Fibroblast of skin of right biceps (primary cell): ENCODE measurements at places on chromosomes 2 and 18.
A peak's percentile ranks its signal among the peaks of the same experiment; 100 is the strongest.

GRCh38 chr2:10760794-10761504 lies 39.5 kb downstream of the ATP6V1C2 start:
- DNase-seq, result no peak

GRCh38 chr2:124027182-124027581 lies 2.1 kb downstream of the CNTNAP5 start:
- peak; percentile 48 for DNase-seq

GRCh38 chr18:46756559-46757201 lies at the start of gene ST8SIA5:
Gene ST8SIA5 (minus strand): TSS chr18:46757053. CDS start chr18:46756508, 545 bp downstream.
- no peak for DNase-seq

GRCh38 chr2:112142525-112143078 lies 4.4 kb downstream of the FBLN7 start:
- no peak for DNase-seq

DNA sequence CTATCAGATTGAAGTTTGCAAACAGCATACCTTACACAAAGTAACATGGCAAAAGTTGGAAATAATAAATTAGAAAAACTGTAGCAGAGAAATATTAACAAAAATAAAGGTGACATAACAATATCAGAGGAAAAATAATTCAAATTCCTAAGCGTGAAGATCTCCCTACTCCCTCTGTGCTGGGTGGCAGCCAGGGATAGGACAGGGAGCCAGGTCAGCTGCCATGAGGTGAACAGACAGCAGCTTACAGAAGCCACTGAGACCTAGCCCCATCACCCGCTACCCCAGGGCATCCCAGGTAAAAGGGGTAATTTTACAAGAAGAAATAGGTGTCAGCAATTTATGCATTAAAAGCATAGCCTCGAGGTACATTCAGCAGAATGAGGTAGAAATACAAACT lies 423.8 kb upstream of the HS6ST1 start:
- DNase-seq, result no peak

- no peak for DNase-seq
Measured at GRCh38 chr2:52956766-52957165, 810.8 kb upstream of the CHAC2 start.

DNA sequence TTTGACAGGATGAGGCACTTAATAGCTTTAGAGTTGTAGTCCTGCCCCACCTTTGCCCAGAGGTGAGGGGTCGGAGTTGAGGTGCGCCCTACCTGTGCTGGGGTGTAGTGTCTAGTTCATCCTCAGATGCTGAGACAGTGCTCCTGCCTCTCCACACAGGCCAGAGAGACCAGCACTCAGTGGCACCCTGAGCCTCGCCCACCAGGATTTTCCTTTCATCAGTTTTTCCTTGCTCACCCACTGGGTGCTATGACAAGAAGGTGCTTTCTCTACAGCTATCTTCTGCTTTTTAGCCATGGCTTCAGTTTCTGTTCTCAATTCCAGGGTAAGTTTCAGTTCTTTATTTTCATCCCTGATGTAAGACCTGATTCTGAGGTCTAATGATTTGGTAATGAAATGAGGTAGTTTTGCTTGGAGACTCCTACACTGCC lies 16.8 kb upstream of the TMEM131 start:
- no peak for DNase-seq
